ENCODE measurements at places on chromosomes 11 and 22. TPM values are rescaled to one million over a fixed set of nuclear protein-coding genes. Genes with fewer than 3 reads are reported as not detected.

The CPT1A gene
- total RNA-seq = 18.8 TPM

The ARFGAP2 gene
- 83.5 TPM for total RNA-seq

The MIAT gene
- total RNA-seq = 0.28 TPM

The SDHAF2 gene
- total RNA-seq = 30.6 TPM

The ESAM gene
- total RNA-seq = not detected

The UCP2 gene
- total RNA-seq = 0.42 TPM

The FOXRED1 gene
- 30.3 TPM for total RNA-seq

The BET1L gene
- 20.8 TPM for total RNA-seq

DNA sequence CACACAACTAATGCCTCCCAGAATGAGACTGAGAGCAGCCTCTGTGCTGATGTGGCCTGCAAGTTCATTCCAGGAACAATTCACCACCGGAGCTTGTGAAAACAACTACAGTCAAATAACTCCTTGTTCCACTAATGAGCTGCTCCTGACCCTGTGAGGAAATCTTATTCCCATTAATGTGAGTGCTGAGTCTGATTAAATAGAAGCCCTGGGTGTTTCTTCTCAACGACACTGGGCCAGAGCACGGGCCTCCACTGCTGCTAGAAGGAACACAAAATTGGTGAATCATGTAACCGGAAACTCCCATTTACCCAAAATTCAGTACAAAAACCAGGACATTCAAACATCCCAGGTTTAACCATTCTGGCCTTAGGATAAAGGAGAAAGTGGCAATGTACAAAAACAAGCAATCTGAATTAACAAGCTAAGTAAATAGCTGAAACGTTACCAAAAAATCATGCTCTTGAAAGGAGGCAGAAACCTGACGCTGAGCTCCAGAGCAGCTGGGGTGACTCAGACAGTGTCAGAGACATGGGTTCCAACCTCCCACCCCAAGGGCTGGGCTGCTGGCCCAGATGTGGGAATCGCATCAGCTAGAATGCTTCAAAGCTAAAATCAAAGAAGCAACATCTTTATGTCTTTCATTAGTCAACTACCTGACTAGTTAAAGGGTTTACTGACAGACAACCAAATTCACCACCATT is 26.7 kb downstream of the SERGEF start:
- DNase-seq = peak; percentile 47

- no peak for DNase-seq
These were observed 41.6 kb upstream of the ISX start for GRCh38 chr22:35024364-35024692.

DNA sequence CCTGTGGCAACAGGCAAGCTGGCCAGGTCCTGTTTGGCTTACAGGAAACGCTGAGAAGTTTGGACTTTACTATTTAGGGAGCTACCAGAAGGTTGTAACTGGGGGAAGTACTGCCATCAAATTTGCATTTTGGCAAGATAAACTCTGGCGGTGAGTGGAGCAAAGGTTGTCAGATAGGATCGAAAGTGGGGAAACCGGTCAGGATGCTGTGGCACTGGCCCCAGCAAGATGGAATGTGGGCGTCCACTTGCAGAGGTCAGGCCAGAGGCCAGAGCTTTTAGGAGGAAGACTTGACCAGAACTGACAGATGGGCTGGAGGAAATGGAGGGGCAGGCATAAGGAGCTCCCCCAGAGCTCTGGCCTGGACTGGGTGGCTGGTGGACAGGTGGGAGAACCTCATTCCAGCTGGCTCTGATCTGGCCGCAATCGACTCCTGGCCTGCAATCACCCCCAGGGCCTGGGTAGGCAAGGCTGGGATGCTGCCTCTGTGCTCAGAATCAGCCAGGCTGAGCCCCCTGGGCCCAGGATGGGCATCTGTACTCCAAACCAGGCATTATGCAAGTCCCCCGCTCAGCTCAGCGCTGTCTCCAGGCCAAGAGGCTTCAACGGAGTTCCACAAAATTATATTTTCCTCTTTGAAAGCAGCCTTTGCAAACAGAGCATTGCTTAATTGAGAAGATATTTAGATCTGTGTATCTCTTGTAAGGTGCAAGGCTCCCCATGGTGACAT is 178.3 kb upstream of the NECTIN1 start:
- DNase-seq = no peak

DNA sequence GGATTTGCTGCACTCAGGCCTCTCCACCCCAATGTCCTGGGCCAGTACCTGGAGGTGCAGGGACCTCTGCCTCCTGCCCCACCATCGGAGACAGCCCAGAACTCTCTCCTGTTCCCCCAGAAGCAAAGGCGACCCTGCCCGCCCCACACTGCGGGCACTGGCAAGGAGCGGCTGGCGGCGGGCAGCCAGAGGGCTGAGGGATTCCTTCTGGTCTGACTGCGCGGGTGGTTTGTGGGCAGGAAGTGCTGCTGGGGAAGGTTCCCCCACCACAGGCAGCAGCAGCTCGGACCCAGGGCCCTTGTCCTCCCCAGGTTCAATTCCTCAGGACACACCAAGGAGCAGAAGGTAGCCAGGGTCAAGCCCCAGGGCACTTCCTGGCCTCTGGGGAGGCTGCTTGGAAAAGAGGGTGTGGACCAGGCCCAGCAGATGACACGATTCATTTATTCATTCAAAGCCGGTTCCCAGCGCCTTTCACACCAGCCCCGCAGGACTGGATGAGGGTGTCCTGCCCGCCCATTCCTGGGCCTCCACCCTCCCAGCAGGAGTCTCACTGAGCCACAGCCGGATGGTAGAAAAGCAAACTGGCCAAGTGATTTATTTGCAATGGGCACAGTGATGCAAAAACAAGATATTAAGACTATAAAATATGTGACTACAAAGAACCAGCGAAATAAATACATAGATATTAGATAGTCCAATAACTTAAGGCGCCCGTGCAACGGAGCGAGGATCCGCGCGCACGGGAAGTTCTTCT is 1.2 kb downstream of the PHLDA2 start:
- DNase-seq = no peak

DNA sequence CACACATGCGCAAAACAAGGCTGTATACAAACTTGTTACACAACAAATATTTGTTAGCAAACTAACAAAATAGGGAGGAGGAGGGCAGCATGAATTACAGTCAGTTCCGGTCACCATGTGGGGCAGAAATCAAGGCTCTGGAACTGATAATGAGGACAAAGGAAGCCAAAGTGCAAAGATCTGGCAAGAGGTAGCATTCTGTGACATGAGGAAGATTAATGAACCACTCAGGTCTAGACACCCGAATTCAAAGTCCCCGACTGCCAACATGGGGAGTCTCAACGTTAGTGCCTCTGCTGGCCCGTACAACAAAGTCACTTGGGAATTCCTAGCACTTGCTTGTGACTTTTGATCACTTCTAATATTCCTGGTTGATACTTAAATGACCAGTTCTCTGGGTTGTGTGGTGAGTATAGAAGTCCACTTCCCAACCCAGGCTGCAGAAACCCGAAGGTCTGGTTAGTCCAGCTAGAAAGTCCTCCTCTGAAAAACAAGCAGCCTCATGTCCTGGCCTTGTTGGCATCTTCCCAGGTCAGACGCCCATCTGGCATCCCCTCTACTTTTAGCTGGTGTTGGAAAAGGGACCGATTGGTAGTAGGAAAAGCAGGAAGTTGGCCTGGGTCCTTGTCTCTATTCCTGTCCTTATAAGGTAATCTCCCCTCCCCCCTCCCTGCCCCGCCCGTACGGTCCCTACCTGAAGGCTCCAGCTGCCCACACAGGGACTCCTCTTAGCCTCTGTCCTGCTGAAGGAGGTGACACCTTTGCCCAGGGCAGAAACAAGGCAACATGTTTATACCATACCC is 1.6 kb downstream of the SUN2 start:
- no peak for DNase-seq

- DNase-seq = no peak
These were observed 251.8 kb downstream of the NTM start for GRCh38 chr11:131622193-131622592.

DNA sequence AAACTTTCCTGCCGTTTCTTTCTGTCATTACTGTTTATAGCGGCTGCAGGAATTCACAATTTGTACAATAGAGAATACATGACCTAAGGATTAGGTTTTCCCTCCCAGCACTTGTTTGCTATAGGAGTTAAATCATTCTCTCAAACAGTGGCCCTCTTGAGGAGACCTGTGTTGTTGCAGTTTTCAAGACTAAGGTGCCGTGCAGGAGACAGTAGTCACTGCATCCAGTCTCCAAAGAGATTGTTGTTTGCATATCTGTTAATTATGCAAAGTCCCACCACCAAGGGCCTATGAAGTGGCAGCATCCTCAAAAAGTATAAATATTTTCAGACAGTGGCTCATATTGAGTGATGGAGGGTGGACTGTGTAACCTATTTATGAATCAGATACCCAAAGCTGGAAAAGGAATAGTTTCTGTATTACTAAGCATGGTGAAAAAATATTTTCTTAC is 2.3 kb downstream of the PRSS23 start:
- DNase-seq = peak; percentile 78

DNA sequence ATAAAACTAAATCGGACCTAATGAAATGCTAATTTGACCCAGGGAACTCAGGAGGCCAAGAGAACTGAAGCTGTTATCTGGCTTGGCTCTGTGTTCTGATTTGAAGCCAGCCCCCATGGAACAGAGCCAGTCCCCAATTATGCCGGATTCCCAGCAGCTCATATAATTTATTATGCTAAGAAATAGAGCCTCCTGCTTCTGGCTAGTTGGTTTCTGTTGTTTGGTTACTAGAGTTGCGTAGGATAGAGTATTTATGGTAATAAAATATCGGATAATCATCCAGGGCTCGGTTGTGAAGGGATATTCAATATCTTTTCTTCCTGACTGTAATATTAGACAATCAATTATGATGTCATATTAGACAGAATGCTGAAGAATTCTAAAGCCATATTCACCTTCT is 120.4 kb upstream of the TTC12 start:
- no peak for DNase-seq

DNA sequence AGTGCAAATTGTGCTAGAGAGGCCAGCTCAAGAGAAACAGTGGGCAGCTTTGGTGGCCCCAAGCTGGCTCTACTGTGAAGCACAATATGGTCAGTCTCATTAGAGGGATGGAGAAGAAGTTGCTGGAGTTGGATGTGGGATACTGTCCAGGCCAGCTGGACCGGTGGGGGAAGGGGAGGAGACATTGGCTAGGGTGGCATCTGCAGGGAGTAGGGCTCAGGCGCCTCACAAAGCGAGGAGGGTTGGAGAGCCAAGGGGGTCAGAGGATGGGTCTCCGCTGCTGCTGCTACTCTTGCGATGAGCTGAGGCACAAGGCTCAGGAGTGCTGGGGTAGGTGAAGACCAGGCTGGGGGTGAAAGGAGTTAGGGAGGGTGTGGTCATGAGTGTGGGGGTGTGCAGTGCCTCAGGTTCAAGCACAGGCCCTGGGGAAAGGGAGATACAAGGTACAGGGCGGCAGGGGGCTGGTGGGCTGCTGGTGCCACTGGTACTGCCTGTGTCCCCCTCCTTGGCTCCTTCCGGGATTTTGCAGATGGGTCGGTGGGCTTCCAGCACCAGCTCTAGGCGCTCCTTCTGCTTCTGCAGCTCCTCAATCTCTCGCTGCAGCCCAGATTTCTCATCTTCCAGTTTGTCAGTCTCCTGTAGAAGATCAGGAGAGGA is 2.3 kb downstream of the CCDC85B start:
- no peak for DNase-seq

DNA sequence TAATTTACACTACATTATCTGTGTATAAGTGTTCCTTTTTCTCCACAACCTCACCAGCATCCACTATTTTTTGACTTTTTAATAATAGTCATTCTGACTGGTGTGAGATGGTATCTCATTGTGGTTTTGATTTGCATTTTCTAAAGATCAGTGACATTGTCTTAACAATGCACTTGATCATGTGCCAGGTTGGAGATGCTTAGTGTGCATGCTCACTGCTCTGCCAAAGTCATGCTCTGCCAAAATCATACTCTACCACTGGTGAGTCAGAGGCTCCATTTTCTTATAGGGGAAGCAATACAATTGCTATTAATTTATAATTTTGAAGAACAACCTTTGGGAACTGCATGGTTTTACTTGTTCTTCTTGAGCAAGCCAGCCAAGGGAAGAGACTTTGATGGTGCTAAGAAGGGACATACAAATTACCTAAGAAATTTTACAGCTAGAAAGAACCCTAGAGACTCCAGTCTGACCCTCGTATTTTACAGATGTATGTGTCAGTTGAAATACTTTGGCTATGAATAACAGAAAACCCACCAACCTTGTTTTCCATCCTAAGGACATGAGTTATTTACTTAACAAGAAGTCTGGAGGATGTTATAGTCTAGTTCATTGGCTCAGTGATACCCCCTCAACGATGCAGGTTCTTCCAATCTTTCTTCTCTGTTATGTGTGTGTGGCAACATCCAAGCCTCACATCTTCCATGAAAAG is 368.9 kb downstream of the DDX10 start:
- DNase-seq = peak; percentile 87

DNA sequence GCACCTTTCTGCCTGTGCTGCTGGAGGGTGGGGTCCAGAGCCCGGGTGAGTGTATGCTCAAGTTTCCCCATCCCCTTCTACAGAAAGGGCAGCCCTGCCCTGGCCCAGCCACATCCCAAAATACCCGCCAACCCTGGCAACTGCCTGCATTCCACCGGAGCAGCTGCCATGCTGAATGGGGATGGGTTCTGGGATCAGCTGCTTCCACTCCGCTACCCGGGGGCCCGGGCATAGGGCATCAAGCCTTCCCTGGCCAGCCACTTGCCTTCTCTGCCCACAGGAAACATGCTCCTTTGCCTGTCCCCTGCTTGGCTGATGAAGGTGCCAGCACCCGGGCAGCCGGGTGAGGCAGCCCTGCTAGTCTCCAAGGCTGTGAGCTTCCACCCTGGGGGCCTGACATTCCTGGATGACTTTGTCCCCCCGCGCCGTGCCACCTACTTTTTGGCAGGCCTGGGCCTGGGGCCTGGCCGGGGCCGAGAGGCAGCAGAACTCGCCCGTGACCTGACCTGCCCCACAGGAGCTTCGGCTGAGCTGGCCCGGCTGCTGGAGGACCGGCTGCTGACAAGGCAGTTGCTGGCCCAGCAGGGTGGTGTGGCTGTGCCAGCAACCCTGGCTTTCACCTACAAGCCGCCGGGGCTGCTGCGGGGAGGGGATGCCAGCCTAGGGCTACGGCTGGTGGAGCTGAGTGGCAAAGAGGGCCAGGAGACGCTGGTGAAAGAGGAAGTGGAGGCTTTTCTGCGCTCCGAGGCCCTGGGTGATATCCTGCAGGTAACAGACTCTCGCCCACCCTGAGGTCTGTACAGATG is 3.2 kb downstream of the CARNS1 start:
- no peak for DNase-seq

GRCh38 chr22:44187652-44188230 is 7.0 kb downstream of the PARVG start:
- no peak for DNase-seq

GRCh38 chr22:50503475-50504145 is 3.9 kb downstream of the LMF2 start:
- no peak for DNase-seq

Data from foreskin keratinocyte (primary cell).